T-helper 17 cell (primary cell): ENCODE measurements at places on chromosomes 6 and 20.
A peak's percentile ranks its signal among the peaks of the same experiment; 100 is the strongest.

DNA sequence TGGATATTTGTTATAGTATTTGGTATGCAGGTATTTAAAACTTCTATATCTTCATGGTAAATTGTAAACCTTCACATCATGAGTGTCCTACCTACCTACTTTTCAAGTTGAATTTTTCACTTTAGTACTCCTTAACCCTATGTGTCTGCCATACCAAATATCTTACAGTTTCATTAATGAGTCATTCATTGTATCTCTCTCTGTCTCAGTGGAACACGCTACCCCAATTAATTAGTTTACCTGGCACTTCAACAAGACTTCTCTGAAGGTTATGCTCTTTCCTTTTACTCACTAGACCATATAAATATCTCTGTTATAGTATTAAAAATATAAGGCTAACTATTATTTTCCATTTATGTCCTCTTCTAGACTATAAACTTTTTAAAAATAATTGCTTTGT, 123.9 kb upstream of the GJE1 start:
- DNase-seq = no peak
- H3K4me1 ChIP-seq = no peaks in the 10 kb centered on the region
- no peak overlapping the region for H3K27ac ChIP-seq
- H3K4me3 ChIP-seq = no peak overlapping the region
- no peaks in the 10 kb centered on the region for H3K27me3 ChIP-seq
- no peaks in the 10 kb centered on the region for H3K36me3 ChIP-seq

DNA sequence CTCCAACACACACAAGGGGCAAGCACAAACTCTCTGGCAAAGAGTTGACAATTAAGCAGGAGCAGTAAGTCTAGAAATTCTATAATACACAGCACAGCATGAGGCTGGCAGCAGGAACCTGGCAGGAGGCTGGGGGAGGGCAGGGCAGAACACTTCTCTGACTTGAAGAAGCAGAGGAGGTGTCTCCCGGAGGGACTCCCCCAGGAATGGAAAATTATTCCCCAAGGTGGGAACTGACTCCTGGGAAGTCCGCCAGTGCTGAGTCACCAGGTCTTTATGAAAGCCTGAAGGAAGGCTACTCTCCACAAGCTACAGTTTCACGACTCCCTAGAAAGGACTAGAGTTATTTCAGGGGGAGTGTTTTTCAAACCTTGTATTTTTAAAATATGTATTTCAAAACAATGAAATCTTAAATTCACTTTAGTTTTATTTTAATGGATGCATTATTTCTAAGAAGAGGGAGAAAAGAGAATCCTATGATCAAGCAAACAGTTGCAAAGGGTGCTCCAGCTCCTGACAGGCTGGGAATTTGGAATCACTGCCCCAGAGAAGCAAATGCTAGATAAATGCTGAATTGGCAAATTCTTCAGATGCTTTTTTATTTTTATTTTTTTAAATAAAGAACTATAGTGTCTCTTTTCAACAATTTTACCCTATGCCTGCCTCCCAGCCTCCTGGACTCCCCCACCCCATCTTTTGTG, 192.8 kb downstream of the LY86 start:
- no peak overlapping the region for H3K27ac ChIP-seq
- peaks cover 32% of the 10 kb centered on the region for H3K27me3 ChIP-seq
- peaks cover 3% of the 10 kb centered on the region for H3K36me3 ChIP-seq
- H3K4me1 ChIP-seq = peaks cover 2% of the 10 kb centered on the region
- H3K4me3 ChIP-seq = no peak overlapping the region
- DNase-seq = no peak

DNA sequence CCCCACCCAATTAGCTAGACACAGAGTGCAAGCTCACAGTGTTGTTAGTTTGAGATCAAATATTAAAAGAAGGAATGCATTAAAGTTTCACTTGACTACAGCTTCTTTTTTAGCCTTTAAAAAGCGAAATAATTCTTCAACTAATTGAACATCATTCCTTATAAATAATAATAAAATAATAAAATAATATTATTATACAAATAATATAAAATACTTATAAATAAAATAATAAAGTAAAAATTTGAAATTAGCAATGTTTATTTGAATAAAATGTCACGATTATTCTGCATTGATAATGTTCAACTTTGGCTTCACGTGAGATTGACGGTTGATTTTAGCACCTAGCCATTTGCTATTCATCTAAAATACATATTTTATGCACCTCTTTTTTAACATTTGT, 819.3 kb downstream of the FRK start:
- H3K36me3 ChIP-seq = no peaks in the 10 kb centered on the region
- no peaks in the 10 kb centered on the region for H3K27me3 ChIP-seq
- H3K4me3 ChIP-seq = no peak overlapping the region
- DNase-seq = no peak

GRCh38 chr6:39184906-39185580, 44.2 kb downstream of the KCNK5 start:
- H3K27me3 ChIP-seq = no peaks in the 10 kb centered on the region
- H3K27ac ChIP-seq = no peak overlapping the region

- H3K36me3 ChIP-seq = no peaks in the 10 kb centered on the region
- H3K27ac ChIP-seq = peak overlapping the region; percentile 82
- no peaks in the 10 kb centered on the region for H3K27me3 ChIP-seq
- no peak for DNase-seq
Measured at GRCh38 chr6:154683756-154684523, 49.3 kb upstream of the SCAF8 start.

GRCh38 chr6:160128125-160128683, 6.6 kb downstream of the SLC22A1 start:
- H3K36me3 ChIP-seq = peaks cover 3% of the 10 kb centered on the region
- DNase-seq = no peak
- peaks cover 14% of the 10 kb centered on the region for H3K4me1 ChIP-seq
- H3K4me3 ChIP-seq = no peak overlapping the region
- H3K27ac ChIP-seq = no peak overlapping the region

DNA sequence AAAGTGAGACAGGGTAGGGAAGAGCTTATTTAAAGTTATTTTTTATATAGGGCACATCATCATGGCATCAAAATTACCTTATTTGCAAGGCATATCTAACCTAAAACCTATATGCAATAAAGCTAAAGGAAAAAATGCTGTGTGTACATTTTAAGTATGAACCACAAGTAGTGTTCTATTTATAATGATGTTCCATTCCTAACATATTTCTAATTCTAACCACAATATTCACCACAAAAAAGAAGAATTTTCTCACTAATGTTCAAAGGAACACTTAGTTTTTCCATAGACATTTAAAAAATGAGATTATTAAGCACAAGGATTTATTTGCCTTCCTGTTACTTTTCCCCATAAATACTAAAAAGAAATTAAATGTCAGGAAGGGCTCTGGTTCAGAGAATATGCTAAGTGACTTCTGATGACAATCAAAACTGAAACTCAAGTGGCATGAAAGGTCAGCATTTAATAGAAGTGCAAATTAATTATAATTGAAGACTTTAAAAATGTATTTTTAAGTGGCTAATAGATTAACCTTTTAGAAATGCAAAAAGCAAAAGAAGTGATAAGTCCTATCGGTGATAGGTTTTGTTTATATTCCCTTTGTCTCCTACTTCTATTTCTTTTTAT, 25.1 kb downstream of the GPR63 start:
- H3K4me1 ChIP-seq = peaks cover 8% of the 10 kb centered on the region
- no peak for DNase-seq
- no peak overlapping the region for H3K27ac ChIP-seq
- peaks cover 12% of the 10 kb centered on the region for H3K27me3 ChIP-seq
- H3K4me3 ChIP-seq = no peak overlapping the region
- peaks cover 2% of the 10 kb centered on the region for H3K36me3 ChIP-seq

- no peaks in the 10 kb centered on the region for H3K4me1 ChIP-seq
- peaks cover 4% of the 10 kb centered on the region for H3K27me3 ChIP-seq
- no peak for DNase-seq
- no peaks in the 10 kb centered on the region for H3K36me3 ChIP-seq
- H3K4me3 ChIP-seq = no peak overlapping the region
Measured at GRCh38 chr6:140499607-140500006, 1125.2 kb upstream of the CITED2 start.

DNA sequence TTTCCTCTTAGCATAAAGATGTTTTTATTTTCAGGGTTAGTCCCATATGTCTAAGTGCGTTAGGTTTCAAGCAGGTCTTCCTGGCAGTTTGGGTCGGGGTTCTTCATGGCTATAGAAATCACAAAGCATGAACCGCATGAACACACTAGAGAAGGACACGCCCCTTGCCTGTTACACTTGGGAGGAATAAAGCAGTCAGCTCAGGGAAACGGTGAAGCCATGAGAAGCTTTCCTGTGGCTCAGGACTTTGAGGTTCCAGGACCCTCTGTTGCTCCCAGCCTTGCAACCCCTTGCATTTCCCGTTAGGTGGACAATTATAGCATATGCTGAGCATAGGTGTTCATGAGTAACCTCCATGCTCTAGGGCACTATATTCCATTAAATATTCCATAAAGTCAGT, 96.7 kb downstream of the SYCP2 start:
- H3K4me3 ChIP-seq = no peak overlapping the region
- no peak for DNase-seq
- no peak overlapping the region for H3K27ac ChIP-seq
- peaks cover 3% of the 10 kb centered on the region for H3K4me1 ChIP-seq

DNA sequence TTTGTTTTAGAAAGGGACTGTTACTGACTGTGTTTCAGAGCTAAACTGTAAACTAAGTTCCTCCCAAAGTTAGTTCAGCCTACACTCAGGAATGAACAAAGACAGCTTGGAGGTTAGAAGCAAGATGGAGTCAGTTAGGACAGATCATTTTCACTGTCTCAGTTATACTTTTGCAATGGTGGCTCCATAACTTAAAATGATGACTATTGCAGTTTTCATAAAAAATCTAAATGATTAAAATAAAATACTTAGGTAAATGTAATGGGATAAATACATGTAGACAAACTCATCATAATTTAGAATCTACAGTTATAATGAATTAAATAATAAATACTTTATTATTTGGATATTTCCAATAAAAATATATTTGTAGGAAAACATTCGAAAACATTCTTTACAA, 590.6 kb downstream of the EPHA7 start:
- no peak overlapping the region for H3K4me3 ChIP-seq
- DNase-seq = no peak
- H3K27ac ChIP-seq = no peak overlapping the region
- H3K27me3 ChIP-seq = no peaks in the 10 kb centered on the region
- no peaks in the 10 kb centered on the region for H3K4me1 ChIP-seq
- no peaks in the 10 kb centered on the region for H3K36me3 ChIP-seq

GRCh38 chr6:20740727-20741126, 206.5 kb downstream of the CDKAL1 start:
- no peak for DNase-seq
- H3K27me3 ChIP-seq = no peaks in the 10 kb centered on the region
- no peak overlapping the region for H3K27ac ChIP-seq

DNA sequence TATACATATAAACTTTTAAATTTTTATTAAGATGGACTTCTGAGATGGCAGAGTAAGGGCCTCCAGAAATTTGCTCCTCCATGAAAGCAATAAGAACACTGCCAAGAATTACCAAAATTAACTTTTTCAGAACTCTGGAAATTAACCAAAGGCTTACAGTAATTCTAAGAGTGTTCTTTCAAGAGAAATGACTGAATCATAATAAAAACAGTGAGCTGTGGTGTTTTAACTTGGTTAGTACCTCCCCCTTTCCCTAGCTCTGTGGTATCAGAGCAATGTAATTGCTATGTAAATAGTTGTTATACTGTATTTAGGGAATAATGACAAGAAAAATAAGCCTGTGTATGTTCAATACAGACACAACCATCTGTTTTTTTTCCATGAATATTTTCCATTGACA, 19.0 kb downstream of the HECA start:
- peak overlapping the region; percentile 15 for H3K4me3 ChIP-seq
- H3K27me3 ChIP-seq = no peaks in the 10 kb centered on the region
- H3K36me3 ChIP-seq = peaks cover 8% of the 10 kb centered on the region
- peak overlapping the region; percentile 48 for H3K27ac ChIP-seq
